Amniotic stem cell (primary cell): ENCODE measurements at places on chromosomes 4 and X.

DNA sequence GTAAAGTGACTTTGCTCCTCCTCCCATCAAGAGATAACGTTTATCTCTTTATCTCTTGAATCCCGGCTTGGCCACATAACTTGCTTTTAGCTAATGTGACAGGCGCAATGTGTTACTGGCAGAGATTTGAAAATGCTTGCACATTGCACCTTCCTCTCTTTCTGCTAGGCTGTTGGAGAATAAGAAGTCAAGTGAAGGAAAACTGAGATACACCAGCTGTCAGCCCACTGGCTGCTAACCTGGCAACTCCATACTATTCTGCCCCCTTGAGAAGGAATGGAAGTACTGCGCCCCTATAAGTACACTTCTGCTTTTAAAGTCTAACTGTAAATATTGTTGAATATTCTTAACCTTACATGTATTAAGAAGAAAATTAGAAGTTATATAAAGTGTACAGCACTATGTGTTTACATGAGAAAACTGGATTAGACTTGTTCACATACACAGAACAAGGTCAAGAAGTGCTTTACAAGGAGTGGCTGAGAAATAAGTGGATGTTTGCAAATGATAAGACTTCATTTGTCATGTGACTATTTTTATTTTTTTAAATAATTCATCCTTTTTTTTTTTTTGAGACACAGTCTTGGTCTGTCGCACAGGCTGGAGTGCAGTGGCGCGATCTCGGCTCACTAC lies 424.5 kb upstream of the CTSO start:
- no peak for DNase-seq

DNA sequence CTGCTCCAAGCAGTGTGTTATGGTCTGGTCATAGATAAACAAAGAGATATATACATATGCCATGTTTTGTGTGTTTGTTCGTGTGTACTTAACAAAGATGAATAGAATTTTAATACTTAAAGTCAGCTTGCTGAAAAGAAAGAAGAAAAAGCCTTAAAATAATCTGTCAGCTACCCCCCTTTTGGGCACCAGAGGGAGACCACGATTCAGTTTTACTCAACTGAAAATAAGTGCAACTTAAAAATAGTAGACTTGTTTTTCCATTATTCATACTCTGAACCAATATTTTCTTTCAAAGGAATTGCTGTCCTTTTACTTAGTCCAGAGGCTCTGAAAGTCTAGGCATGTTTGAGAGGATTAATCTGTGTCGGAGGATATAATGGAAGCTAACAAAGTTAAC lies 181.7 kb upstream of the AGTR2 start:
- no peak for DNase-seq

GRCh38 chrX:34584781-34585180 lies 72.3 kb downstream of the TMEM47 start:
- no peak for DNase-seq

DNA sequence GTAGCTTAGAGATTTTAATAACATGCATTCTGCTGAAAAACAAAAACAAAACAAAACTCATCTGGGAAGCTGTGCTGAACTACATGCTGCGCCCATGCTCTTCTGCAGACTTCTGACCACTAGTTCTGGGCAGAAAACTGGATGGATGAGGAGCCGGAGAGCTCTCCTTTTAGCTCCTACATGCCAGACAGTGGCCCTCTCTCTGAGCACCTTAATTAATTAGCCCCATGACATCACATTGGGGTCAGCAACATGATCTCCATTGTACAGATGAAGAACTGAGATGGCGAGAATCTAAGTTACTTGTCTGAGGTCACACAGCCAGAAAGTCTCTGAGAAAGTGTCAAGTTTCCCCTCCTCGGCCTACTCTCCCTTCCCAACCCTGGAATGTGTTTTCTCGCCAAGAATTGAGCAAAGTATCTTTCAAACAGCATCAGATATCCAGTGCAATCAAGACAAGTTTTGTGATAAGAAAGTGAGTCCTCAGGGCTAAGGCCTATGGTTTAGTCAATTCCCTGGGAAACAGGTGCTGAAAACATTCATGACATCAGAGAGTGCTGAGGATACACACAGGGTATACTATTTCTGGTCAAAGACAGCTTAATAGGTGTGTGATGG lies 21.6 kb downstream of the SCD5 start:
- DNase-seq, result no peak

- DNase-seq, result no peak
Measured at GRCh38 chr4:53844133-53844532, 220.3 kb downstream of the CHIC2 start.

DNA sequence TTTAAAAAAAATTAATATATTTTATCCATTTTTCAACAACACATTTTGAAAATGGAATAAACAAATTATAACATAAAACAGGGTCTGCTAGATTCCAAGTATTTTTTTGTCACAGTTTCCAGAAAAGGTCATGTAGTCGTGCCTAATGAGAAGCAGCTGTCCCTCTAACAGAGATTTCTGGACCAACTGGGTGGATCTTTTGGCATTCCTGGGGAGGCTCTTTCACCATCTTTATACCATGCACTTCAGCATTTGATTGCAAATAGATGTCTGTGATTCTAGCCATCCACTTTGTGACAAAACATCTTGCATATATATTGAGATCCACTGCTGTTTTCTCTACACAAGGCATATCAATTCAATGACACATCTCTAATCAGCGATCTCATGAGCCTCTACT lies 210.7 kb upstream of the LDB2 start:
- DNase-seq, result no peak

DNA sequence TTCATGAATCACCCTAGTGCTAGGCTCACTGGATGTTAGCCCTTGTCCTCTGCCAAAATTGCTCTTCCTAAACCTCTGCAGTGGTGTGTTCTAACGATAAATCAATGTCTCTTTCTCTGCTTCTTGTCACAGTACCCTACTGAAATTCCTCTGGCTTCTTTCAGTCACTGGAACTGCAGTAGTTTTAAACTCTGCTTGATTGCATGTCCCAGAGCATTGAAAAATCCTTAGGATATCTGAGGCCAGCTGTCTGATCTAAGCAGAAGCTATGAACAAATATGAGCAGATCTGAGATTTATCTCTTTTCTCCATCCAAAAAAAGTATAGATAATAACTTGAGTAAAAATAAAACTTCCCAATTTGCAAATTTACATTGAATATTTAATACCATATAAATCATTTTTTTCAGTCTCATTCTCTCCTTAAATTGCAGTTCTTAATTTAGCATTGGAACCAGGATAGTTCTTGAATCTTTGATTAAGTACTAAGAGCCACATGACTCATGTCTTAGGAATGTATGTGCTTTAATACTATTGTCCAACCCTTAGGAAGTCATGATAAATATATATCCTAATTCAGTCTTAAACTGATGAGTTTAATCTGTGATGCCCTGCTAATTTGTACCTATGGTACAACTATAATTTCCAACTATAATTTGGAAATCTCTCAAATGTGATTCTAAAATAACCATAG lies 169.7 kb downstream of the PDHA2 start:
- no peak for DNase-seq

DNA sequence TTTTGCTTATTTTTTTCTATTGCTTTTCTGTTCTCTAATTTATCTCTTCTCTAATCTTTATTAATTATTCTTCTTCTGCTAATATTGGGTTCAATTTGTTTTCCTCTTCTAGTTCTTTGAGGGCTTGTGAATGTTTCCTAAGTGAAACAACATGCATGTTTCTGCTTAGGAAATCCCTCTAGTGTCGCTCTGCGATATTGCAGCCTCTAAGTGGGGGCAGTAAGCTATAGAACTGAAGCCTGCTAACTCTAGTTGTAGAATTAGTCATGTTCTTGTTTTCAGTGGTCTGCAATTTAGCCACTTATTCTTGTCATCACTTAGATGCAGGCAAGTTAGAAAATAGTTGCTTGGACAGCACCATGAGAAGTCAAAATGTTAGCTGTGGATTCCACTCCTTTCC lies 222.6 kb downstream of the SPIN4 start:
- no peak for DNase-seq

DNA sequence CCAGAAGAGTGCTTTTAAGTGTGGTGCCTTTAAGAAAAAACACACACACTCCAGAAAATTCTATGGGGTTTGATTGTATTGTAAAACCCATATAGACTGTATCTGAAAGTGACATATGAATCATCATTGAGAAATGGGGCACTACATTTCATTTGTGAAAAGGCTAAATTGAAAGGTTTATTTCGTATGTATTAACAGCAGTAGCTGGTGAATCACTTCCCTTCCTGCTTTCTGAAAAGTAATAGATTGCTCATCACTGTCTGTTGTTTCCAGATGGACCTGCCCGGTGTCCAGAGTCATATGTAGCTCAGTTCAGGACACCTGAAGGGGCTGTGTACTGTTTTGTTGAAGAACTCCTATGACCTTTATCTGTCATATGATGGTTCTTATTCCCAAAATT lies 28.1 kb upstream of the HPRT1 start:
- DNase-seq, result no peak
